Karpas-422 (cell line): ENCODE measurements at places on chromosomes 13 and 19. TPM values are rescaled to one million over a fixed set of nuclear protein-coding genes. Genes with fewer than 3 reads are reported as not detected.

Gene SYNGR4
- total RNA-seq = not detected in 2 replicates

Gene RAB3A
- 2.5 and 6.2 TPM in 2 replicates for total RNA-seq

DNA sequence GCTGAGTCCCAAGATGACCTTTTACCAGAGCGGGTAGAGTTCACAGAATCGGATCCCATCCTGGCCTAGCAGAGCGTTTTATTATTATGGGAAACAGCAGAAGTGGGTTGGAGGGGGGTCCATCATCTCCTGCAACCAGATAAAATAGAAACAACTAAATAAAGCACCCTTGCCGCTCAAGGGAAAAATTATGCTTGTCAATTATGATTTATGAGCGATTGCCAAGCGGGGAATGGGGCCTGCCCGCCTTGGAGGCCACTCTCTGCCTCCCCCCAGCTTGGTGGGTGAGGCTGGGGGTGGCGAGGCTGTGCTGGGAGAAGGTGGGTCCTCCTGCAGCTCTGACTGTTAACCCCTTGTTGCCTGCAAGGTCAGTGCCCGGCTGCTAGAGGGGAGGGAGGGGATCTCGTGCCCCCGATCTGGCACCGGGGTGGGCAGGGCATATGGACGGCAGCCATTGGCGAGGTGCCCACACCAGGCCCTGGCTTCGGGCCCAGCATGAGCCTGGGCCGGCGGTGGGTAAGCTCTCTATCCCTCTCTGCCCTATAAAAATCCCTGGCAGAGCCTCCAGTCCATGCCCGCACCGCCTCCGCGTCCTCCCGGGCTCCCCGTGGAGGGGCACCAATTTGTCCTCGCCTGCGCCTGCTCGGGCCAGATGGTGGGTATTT lies 129.1 kb downstream of the URI1 start:
- peaks cover 19% of the 10 kb centered on the region for H3K4me1 ChIP-seq
- H3K4me3 ChIP-seq = no peak overlapping the region
- H3K27me3 ChIP-seq = no peaks in the 10 kb centered on the region
- H3K27ac ChIP-seq = no peak overlapping the region
- DNase-seq = no peak
- no peaks in the 10 kb centered on the region for H3K36me3 ChIP-seq

- H3K27me3 ChIP-seq = no peaks in the 10 kb centered on the region
- peak overlapping the region; percentile 65 for H3K4me3 ChIP-seq
- DNase-seq = no peak
- no peak overlapping the region for H3K27ac ChIP-seq
- no peaks in the 10 kb centered on the region for H3K4me1 ChIP-seq
- H3K36me3 ChIP-seq = no peaks in the 10 kb centered on the region
Measured at GRCh38 chr13:92805766-92806165, 420.8 kb upstream of the GPC6 start.

DNA sequence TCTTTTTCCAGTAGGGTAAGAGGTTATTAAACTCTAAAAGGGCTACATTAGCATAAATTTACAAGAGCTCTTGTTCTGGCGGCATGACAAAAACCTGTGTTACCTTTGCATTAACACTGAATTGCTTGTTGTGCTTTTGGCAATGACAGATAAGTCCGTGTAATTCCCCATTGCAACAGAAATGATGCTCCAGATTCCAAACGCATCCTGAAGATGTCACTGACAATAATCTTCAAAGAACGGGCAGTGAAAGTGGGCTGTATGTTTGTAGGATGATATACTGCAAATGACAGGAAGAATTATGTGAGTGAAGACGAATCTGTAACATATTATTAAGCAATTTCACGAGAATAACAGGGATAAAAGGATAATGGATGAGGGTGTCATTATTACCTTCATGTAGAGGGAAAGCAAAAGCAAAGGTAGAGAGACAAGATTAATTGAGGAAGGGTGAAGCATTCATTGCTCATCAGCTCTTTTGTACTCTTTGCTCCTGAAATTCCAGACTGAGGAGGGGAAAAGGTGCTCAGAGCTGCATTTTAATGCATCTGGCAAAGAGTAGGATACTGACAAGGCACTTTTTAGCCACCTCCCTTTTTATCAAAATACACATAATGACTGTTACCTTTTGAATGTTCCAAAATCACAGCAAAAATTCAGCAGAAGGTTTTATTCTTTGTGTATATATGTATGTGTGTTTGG lies 38.5 kb upstream of the MAB21L1 start:
- no peak for DNase-seq
- no peak overlapping the region for H3K4me3 ChIP-seq
- no peaks in the 10 kb centered on the region for H3K4me1 ChIP-seq
- no peaks in the 10 kb centered on the region for H3K27me3 ChIP-seq
- no peaks in the 10 kb centered on the region for H3K36me3 ChIP-seq
- H3K27ac ChIP-seq = no peak overlapping the region

GRCh38 chr13:72657379-72657778 lies 70.0 kb downstream of the MZT1 start:
- H3K27me3 ChIP-seq = no peaks in the 10 kb centered on the region
- H3K27ac ChIP-seq = no peak overlapping the region
- no peaks in the 10 kb centered on the region for H3K4me1 ChIP-seq
- no peak for DNase-seq
- no peaks in the 10 kb centered on the region for H3K36me3 ChIP-seq

GRCh38 chr19:5971714-5972354 lies 6.1 kb downstream of the RANBP3 start:
- peaks cover 55% of the 10 kb centered on the region for H3K4me1 ChIP-seq
- peaks cover 17% of the 10 kb centered on the region; the same call in 1 of the 2 replicates for H3K36me3 ChIP-seq
- no peaks in the 10 kb centered on the region for H3K27me3 ChIP-seq
- no peak for DNase-seq
- no peak overlapping the region for H3K4me3 ChIP-seq
